Activated CD4-positive, alpha-beta memory T cell treated with anti-CD3 and anti-CD28 coated beads, Interleukin-2, amount 10 ng/mL, durations not matched to agents 7 days and 5 days (primary cell): ENCODE measurements at places on chromosomes 3 and 15.

- DNase-seq: no peak
Measured at GRCh38 chr15:31077181-31077580, 24.3 kb downstream of the TRPM1 start.

GRCh38 chr15:70597056-70597603 lies 166.2 kb downstream of the UACA start:
- no peak for DNase-seq

DNA sequence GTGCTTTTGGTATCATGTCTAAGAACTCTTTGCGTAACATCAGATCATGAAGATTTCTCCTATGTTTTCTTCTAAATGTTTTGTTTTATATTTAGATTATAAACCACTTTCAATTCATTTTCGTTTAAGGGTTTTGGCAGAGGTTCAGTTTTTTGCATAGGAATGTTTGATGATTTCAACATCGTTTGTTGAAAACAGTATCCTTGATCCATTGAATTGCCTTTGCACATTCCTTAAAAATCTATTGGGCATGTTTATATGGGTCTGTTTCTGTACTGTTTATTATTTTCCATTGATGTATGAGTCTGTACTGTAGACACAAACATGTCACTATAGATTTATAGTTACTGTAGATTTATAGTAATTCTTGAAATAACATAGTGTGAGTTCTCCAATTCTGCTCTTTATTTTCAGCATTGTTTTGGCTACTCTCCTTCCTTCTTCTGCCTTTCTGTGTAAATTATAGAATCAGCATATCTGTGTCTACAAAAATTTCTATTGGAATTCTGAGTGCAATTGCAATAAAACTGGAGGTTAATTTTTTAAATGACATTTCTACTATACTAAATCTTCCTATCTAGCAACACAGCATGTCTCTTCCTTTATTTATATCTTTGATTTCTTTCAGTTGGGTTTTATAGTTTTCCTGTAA lies 374.0 kb downstream of the SV2B start:
- DNase-seq: no peak

DNA sequence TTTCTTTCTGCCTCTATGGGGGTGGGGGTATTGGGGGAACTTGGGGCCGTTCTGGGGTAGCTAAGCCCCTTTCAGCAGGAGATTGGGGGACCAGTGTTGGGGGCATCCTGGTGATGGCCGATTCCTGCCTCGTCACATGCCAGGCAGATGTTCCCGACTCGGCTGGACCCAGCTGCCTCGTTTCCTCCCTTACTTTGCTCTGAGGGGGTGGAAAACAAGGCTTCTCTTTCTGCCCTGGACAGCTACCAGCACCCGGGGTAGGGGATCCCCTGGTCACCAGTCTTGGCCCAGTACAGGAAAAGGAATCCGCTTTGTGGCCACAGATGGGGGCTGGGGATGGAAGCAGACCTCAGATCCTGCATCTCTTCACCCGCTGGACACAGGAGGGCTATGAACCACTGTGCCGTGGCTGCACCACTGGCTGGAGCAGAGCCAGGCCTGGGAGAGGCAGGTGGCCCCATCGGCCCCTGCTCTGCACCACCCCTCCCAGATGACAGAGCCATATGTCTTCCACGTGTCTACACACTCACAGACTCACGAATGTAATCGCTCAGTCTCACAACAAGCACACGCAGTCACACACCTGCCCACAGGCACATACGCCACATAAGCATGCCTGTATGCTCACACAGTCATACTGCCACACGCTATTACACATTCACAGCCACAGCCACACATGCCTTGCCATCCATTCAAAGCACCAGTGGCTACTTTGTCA lies 12.4 kb downstream of the SNX33 start:
- DNase-seq: no peak

GRCh38 chr15:71228403-71228802 lies 113.1 kb downstream of the THSD4 start:
- DNase-seq: no peak

GRCh38 chr3:67526246-67526645 lies 128.2 kb downstream of the SUCLG2 start:
- no peak for DNase-seq

GRCh38 chr15:98734466-98735199 lies 86.3 kb downstream of the IGF1R start:
- DNase-seq: no peak

- no peak for DNase-seq
Measured at GRCh38 chr3:186664506-186664905, 1.3 kb upstream of the HRG start.
